Activated CD4-positive, alpha-beta memory T cell treated with anti-CD3 and anti-CD28 coated beads for 36 hours (primary cell): ENCODE measurements at places on chromosomes 11 and 22.
A peak's percentile ranks its signal among the peaks of the same experiment; 100 is the strongest.

DNA sequence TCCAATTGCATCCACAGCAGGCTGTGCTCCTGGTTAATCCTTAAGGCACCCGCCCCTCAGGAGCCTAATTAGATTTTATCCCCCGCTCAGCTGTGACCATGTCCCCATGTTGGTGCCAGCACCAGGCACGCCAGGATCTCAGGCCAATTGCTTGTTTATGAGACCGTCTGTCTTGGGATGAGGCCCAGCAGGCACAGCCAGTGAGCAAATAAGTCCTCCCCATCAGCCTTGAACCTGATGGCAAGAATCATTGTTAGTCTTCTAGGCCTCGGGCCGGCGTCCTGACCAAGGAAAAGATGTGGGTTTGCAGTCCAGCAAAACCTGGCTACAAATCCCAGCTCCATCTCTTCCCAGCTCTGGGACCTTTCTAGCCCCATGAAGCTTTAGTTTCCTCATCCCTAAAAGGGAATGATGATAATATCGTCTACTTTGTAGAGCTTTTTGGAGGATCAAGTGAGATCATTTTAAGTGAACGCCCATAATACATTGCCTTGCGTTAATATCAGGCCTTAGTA lies 57.3 kb downstream of the TP53I11 start:
- no peak for DNase-seq

DNA sequence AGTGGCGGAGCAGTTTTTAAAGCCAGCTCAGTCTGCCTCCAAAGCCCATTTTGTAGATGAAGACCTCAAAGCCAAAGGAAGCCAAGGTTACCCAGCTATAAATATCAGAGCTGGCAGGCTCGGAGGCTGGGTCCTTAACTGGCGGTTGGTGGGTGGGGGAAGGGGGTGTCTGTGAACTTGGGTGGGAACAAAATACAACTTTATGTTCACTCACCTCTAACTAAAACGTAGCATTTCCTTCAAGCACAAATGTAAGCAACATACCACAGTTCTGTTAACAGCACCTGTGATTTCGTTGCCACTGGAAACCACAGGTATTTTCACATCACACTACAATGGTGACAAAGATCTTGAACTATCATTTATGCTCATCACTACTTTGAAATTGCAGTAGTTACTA lies 99.7 kb upstream of the SYT13 start:
- DNase-seq = peak; percentile 10

DNA sequence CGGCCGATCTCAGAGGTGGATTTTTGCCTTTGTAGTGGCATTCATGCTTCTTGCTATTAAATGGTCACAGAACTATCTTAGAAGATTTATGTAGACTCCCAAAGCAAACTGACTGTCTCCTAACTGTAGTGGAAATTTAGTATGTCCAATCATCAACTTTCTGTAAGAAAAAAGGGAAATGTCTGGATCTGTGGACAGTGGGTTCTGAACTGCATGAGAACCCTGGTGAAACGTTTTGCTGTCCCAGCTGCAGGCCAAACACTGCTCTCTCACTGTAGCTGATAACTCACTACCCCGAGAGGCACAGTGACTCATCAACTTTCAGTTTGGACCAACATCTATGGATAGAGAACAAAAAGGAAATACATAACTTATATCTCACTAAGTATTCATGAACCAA lies 387.1 kb downstream of the SOX6 start:
- no peak for DNase-seq

DNA sequence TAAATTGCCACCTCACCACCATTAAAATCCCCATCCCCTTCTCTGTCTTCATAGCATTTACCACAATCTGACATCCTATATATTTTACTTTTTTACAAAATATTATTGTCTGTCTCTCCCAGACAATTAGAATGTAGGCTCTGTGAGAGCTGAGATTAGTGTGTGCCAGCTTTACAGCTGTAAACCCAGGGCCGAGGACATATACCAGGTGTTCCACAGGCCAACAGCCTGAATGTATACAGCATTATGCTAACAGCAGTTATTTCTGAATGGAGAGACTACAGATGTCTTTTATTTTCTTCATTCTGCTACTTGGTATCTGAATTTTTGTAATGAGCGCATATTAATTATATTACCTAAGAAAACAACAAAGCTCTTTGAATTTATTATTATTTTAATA lies 36.7 kb downstream of the FZD4 start:
- no peak for DNase-seq

- DNase-seq = peak; percentile 91
Observed at GRCh38 chr11:77473801-77474683, at the start of gene PAK1. Gene PAK1 (minus strand): TSS chr11:77474094. CDS start chr11:77392520, 81,574 bp downstream.

- no peak for DNase-seq
Observed at GRCh38 chr11:20035701-20036601, 124.3 kb downstream of the DBX1 start.

DNA sequence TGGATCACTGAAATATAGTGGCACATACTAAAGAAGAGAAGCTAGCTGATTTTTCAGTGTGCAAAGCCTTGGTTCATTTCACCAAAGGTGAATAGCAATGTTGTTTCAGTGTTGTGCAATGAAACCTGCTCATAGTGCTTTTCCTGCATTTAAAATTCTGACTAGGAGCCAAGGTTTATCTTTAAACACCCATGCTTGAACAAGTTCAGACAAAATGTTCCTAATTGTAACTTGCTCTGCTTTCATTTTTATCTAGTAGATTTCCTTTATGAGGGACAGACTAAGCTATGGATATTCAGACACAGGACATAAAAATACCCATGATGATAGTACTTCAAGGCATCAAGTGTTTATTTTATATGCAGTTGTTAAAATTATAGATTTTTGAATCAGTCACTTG lies 47.7 kb downstream of the BBOX1 start:
- no peak for DNase-seq

- DNase-seq = peak; percentile 98
Observed at GRCh38 chr11:12224537-12224893, 114.1 kb downstream of the MICAL2 start.

- DNase-seq = no peak
Observed at GRCh38 chr11:35721651-35722282, 59.2 kb downstream of the TRIM44 start.
